Gastroesophageal sphincter (tissue), 4 donors: ENCODE measurements at places on chromosomes 1 and 21.

- peak; percentile 74 for ATAC-seq
Measured at GRCh38 chr1:212368073-212368484, 46.6 kb downstream of the PACC1 start.

DNA sequence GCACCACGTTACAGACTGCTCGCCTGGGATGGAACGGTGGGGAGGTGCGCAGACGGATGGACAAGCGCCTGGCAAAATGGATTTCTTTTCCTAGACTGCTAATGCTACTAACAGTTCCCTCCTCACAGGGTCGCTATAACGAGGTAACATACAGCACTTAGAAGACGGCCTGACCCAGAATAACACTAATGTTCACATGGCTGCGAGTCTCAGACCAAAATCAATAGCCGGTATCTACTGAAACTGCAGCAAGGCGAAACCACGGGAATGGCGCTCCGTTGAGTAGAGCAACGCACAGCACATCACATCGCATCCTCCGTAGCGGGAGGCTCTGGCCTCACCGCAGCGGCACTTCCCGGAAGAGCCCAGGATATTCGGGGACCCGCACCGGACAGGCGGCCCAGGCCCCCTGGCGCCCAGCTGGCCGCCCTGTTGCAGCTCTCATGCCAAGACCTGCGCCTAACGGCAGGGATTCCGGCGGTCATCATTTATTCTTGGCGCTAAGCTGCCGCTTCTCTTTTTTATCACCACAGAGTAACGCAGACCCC is 46.6 kb downstream of the VPS26C start:
- peak; percentile 45 for ATAC-seq

DNA sequence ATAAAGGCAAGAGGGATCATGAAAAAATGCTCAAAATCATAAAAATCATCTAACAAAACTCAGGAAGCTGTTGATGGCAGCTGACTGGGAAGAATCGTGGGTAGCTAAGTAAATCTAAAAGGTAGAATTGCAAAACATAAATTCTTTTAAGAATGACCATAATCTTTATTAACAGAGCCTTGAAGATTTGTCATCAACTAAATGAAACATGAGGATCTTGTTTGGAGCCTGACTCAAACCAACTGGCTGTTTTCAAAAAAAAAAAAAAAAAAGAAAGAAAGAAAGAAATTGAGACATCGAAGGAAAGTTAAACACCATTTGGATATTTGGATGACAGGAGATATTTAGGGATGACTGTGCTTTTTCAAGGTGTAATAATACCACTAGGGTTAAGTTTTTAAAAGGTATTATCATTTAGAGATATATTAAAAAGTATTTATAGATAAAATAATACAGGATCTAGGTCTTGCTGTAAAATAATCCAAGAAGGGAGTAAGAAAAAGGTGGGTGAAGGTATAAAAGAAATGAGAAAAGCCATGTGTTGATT is 48.6 kb downstream of the CD34 start:
- ATAC-seq, result no peak

DNA sequence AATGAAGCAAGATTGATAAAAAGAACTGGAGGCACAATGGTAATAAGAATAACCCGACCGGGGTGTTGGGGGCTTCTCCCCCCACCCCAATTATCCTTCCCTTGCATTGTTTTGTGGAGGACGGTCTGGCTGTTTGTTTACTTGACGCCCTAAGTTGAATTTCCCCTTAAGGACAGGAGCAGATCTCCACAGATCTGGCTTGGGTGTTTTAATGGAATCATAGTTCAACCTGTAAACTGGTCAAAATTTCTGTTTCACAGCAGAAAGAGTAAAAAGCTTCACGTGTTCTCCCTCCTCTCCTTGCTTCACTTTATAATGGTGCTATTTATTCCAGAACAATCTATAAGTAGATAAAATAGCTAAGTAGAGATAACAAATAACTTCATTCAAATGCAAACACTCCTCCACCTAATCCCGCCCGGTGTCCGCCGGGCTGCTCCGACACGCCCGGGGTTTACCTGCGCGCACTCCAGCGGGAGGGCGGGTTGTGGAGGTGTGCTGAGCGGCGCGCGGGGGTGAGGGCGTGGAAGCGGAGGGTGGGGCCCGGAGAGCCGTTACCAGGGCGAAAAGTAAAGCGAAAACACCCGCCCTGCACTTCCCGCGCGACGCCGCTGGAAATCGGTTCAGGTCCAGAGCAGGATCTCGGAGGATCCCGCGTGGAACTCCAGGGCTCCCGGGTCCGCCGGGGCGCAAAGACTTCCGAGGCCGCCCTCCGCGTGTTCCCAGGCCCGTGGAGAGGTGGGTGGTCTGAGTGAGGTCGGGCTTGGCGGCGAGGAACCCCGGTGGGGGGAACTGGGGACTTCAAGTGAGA is 2.0 kb upstream of the ATF3 start:
- no peak for ATAC-seq

DNA sequence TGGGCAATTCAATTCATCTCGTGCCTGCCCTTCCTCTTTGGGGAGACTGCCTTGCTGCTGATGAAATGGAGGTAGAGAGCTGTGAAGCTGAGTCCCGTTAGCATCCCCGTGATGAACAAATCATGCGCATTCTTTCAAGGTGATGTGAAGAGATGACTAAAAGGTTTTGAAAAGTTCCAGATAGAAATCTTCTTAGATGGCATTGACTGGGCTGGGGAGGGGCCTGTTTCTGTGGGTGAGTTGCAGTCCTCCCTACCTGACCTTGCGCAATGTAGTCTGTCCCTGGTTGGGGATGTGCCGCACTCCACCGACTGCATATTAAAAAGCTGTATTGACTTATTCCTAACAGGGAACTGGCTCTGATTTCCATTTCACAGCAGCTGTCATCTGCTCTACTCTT is 49.6 kb downstream of the ST6GALNAC3 start:
- no peak for ATAC-seq

DNA sequence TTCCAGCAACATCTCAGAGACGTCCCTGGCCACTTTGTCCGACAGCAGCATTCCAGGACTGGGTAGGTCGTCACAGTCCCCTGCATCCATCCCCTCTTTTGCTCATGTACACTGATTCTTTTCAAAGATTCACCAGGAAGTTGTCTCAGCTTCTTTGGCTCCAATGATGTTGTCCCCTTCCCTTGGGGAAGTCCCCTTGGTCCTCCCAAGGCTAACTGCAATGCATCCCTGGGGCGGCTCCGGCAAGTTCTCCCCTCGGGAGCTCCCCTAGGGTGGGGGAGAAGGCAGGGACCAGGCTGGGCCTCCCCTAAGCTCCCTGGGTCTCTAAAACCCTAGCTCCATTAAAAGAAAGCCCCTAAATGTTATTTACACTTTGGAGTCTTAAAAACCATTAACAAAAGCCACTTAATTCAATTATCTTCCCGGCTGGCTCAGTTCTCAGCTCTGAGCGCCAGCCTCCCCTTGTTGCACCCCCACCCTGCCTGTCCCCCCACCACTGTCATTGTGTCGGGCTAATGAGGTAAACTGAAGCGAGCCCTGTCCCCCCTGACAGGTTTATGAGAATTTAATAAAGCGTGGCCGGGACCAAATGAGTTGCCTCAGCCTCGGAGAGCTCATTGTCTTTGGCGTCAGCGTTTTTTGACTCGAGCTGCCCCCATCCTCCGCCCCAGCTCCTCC is 25.3 kb downstream of the KNCN start:
- no peak for ATAC-seq

- no peak for ATAC-seq
Measured at GRCh38 chr21:27646691-27647090, 679.8 kb upstream of the ADAMTS5 start.

- ATAC-seq, result no peak
Measured at GRCh38 chr1:75937034-75937433, 4.8 kb upstream of the ASB17 start.

DNA sequence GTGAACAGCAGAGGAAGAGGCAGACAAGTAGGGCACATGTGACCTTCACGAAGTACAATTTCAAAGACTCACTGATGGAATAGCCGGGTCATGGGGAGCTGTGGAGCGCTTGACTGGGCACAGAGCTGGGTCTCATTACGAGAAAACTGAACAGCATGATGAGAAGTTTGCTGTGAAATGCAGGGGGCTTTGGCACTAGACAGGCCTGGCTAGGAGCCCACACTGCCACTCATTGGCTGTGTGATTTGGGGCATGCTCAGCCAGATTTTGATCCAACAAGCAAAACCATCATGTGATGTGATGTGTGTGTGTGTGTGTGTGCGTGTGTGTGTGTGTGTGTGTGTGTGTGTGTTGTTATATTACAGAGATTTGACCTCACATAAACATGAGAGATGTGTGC is 4.9 kb upstream of the IFNGR2 start:
- ATAC-seq, result no peak

- no peak for ATAC-seq
Measured at GRCh38 chr21:45458281-45459170, 53.6 kb downstream of the COL18A1 start.

- peak; percentile 61 for ATAC-seq
Measured at GRCh38 chr1:226912587-226913176, 27.4 kb upstream of the COQ8A start.

DNA sequence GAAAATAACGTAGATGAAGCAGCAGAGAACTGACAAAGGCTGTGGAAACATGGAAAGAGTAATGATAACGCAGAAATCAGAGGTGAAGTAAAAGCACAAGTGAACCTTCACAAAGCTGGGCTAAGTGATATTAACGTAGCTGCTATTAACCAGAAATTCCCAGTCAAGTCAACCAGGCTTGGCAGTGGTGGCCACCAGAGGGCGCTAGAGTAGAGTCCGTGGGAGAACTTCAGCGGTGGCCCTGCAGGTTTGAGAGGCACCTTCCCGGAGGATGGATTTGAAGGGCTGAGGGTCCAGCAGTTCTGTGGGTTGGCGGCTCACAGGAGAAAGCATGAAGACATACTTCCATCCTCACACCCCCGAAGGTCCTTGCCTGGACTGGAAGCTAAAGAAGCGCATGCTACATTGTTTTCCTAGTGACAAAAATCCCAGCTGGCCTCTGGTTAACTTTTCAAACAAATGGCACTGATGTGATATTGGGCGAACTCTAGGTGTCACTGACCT is 81.7 kb upstream of the ZNF648 start:
- ATAC-seq, result peak; percentile 29

DNA sequence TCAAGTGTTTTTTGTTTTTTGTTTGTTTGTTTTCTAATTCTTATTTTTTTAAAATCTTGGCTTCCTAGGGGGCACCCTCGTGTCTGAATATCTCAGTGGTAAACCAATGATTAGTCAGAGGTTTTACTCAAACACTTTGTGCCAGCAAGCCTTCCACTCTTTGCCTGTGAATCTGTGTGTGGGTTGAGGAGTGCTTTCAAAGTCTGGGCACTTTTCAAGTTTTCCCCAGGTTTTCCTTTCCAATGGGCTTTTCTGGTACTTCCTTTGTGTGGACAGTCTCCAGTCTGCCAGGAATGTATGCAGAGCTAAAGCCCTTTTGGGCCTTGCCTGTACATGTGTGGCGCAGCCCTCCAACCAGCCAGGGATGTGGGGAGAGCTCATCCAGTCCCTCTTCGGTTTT is 9.7 kb upstream of the PPIE start:
- ATAC-seq, result no peak

GRCh38 chr1:165444897-165445370 is at the start of gene RXRG:
TSS of gene RXRG (minus strand) at chr1:165445126. CDS start at chr1:165444893, 233 bp downstream.
- ATAC-seq, result peak; percentile 68

GRCh38 chr1:153730468-153730988 is 2.7 kb downstream of the INTS3 start:
- no peak for ATAC-seq

- no peak for ATAC-seq
Measured at GRCh38 chr21:17462276-17462981, 50.4 kb upstream of the CXADR start.

DNA sequence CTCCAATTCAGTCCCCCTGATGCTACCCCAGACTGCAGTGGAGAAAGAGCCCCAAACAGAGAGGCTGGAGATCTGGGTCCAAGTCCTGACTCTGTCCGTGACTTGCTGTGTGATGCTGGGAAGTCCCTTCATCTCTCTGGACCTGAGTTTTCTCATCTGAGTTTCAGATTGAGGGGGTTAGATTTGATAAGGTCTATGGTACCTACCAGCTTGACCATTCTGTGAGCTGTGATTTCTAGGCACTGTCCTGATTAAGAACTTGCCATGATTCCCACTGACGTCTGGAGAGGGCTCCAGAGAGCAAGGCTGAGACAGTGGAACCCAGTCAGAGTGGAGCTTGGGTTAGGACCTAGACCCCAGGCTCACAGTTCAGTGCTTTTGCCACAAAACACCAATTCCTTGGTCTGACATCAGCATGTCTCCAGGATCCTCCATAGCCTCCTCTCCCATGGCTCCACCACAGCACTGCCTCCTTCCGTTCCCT is 43.8 kb upstream of the DMBX1 start:
- ATAC-seq, result no peak

- ATAC-seq, result no peak
Measured at GRCh38 chr1:237851210-237851845, 39.4 kb downstream of the ZP4 start.

DNA sequence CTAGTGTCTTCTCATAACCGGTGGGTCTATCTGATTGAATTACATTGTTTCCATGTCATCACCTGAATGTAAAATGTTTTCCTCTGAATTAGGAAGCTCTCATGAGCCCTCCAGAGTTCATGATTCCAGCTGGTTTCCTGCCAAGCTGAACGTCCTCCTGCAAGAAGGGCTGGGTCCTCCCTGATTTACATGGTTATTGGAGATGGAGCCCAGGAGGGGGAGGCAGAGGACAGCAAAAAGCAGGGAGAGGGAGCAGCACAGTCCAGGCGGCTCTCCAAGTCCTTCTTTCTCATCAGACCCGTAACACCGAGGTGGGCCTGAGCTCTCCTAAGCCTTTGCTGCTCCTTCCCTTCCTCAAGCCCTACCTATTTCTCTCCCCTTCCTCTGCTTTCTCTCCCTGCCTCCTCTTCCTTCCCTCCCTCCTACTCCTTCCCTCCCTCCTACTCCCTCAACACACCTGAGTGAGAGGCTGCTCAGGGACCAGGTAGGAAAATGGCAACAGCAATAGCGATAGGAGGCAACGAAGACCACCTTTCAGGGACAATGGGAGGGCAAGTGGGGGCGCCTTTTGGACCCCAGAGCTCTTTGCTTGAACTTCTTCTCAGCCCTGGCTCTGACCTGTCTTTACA is 265.9 kb downstream of the PRDM2 start:
- peak; percentile 53 for ATAC-seq

DNA sequence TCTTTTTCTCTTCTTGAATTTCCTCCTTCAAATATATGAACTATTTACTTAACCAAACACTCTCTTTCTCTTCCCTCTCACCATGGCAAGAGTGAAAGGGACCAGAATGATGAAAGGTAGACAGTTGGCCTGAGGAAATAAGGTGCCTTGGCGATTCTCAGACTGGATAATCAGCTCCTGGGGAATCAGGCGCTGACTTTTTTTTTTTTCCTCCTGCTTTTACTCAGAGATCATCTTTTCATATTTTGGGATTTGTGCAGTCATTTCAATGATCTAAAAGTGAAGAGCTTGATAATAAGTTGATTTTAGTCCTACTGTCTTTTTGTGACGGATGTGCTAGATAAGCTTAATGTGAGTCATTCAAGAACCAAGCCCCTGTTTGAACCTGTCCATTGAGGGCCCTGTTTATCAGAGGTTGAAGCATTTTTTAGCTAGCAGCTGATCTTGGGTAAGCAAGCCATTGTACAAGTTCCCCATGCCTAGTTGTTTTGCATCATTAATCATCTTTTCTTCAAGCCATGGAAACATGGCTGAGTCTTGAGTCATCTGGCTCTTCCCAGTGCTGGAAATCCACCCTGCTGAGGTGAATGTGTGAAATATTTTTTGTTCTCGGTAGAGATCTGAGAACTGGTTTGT is 40.8 kb downstream of the ITSN1 start:
- ATAC-seq, result peak; percentile 79

GRCh38 chr1:161193561-161194235 is 5.2 kb downstream of the ADAMTS4 start:
- no peak for ATAC-seq
